Activated CD4-positive, alpha-beta T cell treated with anti-CD3 and anti-CD28 coated beads, Interleukin-2, amount 50 U/mL, for 4 hours (primary cell): ENCODE measurements at places on chromosomes 2 and 18.

DNA sequence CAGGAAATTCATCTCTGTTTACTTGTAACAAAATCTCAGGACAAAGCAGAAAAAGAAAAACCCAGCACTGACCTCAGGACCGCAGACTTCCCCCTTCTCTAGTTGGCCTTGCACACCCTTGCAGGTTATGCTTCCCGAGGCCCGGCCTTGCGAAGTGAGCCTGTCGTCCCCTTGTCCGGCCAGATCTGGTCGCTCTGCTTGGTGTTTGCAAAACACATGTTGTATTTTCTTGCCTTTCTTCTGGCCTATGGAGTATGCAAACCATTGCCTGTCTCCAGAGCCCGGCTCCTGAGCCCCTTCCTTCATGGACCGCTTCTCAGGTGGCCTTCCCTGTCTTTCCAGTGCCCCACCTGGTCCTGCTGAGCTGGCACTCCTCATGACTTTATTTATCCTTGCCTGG is 4.8 kb downstream of the IMPA2 start:
- no peak for DNase-seq

GRCh38 chr2:150621526-150622213 is 134.2 kb upstream of the RND3 start:
- no peak for DNase-seq

DNA sequence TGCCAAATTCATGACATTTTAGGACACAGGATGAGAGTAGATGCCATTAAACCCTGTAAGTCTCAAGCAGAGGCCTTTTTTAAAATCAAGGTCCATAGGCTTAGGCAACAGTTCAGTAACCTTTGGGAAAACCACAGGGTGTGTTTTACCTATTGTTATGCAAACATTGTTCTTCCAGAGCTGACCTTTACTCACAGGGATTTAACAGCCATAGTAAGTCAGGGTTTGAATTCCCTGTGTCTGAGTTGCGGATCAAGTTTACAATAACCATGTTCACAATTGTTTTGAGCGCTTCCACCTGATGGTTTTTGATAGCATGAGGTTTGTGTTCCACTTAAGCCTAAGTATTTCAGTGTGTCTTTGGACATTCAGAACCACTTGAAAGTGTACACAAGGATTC is 160.1 kb upstream of the BOD1L2 start:
- no peak for DNase-seq

GRCh38 chr2:175008009-175008408 is 2.8 kb upstream of the CHN1 start:
- no peak for DNase-seq

GRCh38 chr2:55169915-55170314 is 62.2 kb downstream of the CLHC1 start:
- no peak for DNase-seq

DNA sequence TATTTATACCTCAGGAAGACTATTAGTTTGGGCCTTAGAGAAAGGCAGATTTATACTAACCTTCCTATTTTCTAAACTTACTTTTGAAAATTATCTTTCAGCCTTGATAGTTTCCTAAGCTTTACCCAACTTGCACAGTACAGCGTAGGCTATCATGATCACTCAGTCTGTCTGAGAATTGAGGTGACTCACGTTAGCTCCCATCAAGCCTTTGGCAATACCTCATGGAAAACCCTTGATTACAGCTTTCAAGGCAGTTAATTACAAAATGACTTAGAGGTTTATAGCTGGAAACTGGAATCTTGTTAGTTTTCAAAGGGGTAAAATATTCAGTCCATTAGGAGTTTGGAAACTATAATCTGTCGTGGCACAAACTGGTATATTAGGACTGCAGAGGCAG is 26.4 kb upstream of the ARMC9 start:
- DNase-seq = no peak

DNA sequence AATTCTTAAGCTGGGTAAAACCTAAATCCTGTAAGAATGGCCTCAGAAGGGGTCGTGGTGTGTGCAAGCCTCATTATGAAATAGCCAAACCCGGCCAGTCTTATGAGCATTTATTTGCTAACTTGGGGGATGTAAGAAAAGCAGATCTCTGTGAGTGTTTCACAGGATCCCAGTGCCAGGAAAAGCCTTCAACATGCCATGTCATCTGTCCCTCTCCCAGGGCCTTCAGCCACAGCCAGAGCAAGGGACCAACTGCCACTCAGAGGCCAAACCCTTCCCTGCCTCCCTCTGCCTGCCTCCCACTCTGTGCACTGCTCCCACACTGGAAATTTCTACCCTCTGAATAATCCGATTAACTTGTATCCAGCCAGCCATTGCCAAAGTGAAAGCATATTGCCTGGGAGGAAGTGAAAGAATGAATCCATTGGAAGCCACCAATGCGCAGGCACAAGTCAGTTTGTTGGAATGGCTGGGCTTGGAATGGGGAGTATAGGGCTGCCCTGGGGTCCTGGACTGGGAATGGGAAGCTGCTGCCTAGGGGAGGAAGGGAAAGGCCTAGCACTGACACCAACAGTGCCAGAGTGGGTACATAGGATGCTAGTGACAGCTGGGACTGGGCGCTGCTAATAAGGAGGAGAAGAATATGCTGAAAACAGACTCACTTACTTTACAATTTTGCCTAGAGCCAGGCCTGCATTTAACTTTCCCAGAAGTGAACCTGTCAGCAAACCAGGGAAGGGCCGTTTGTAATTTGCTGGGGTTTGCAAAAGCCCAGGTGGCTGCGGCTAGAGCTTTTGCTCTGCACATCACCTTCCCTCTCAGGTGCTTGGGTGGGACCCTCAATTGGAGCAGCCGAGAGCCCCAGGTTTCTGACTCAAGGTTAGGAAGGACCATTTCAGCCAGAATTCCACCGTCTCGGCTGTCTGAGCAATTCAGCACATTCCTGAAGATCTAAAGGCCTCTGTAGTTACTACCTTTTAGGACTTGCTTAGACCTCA is 146.6 kb upstream of the NCK2 start:
- DNase-seq = no peak

- no peak for DNase-seq
Measured at GRCh38 chr18:36155851-36156757, 26.4 kb downstream of the ELP2 start.
